H7 (cell line): ENCODE measurements at places on chromosomes 2 and 18.

DNA sequence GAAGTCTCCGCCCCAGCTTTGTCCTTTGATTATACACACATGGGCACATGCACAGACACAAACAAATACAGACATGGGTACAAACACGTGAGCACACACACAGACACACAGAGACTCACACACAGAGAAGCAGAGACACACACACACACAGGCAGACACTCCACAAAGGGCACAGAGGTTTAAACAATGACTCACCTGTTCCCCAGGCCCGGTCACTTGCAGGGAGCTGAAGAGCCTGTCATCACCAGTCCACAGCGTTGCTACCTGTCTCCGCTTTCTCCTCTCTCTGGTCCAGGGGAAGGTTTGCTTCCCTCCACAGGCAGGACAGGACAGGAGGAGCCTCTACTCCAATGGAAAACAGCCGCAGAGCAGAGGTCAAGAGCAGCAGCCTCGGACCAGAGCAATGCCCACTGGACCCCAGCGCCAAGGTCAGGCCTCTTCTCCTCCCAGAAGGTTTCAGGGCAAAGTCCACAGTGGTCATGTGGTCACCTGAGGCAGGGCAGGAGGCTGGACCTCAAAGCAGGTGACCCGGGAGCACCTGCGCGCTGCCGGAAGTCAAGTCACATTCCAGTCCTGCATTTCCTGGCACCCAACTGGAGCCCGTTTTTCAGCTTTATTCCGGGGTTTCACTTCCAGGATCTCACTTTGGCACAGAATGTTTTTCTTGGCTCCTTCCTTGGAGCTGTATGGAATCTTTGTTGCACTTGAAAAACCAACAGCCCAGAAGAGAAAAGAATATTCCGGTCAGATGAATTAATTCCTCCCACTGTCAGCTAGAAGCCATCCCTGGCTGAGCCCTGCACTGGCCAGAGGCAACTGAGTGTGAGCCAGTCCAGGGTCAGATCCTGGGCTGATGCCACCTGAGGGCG is at the start of gene RAB17:
TSS of gene RAB17 (minus strand) at position 463 of the 869 bp plus-strand sequence. CDS start 4,580 bp downstream, outside the sequence.
- DNase-seq = no peak

DNA sequence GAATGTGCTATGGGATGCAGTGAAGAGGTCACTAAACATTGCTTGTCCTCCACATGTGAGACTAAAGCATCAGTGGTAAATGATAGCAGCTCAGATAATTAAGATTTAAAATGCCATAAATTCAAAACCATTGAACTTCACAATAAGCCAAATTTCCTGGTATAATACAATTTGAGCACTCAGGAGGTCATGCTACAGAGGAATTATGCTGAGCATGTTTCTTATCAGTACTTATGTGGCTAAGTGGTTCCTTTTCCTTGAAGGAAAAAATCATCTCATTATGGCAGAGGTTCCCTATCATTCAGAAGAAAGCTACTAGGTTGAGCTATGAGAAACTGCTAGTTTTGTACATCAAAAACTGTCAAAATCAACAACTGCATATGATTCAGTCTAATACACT is 156.6 kb downstream of the AGPS start:
- no peak for DNase-seq

DNA sequence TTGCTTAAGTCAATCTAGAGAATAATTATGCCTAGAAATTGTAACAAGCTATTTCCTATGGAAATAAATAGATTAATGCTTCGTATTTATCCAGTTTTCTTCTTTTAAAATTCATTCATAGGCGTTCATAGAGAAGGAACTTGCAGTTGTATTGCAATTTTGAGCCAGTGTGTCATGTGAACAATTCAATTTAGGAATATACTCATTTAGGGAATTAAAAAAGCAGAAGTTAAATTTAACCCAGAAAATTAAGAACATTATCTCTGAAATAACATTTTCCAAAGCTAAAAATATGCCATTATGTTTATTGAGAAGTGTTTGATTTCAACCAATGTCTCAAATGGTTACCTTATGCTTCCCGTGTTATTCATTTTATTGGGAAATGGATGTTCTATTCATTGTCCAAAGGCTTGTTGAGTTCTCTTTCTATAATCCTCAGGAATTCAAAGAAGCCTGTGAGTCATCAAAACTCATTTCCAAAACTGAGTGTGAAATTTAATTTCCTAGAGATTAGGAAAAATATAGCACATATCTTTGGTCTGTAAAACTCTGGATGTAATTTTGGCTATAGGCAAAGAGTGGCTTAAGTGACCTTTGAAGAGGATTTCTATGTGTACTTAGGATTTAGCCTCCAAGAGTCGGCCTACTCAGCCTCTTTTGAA is 99.7 kb downstream of the SLC8A1 start:
- DNase-seq = no peak

DNA sequence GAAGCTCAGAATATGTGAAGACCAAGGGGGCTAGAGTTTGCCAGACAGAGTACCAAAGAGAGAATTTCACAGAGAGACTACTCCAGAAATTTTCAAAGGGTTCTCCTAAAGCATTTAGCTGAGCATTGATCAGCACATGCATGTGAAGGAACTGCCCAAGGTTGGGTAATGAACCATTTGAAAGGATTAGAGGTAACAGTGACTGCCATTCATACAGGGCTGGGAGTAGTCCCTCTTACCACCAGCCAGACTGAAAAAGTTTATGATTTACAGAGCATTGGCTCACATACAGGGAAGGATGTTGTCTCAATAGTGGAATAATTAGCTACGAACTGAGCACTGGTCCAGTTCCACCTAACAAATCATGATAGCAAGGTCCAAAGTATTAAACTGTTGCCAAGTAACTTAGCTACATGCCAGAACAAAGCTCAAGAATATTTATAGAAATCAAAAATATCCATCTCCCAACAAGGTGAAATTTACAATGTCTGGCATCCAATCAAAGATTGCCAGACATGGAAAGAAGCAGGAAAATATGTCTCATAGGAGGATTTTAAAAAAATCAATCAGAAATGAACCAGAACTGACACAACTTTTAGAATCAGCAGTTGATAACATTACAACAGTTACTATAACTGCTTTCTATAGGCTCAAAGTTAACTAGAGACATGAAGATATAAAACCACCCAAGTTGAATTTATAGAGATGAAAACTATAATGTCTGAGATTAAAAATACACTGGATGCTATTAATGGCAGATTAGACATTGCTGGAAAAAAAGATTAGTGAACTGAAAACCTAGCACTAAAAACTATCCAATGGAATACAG is 25.7 kb upstream of the RNF103 start:
- DNase-seq = no peak

- DNase-seq = peak; percentile 16
These were observed 41.7 kb upstream of the SLC3A1 start for GRCh38 chr2:44233450-44234128.
